ENCODE measurements at places on chromosomes 2 and 18. TPM values are rescaled to one million over a fixed set of nuclear protein-coding genes. Genes with fewer than 3 reads are reported as not detected.

IGFBP2 gene
- 188 TPM for total RNA-seq

DNA sequence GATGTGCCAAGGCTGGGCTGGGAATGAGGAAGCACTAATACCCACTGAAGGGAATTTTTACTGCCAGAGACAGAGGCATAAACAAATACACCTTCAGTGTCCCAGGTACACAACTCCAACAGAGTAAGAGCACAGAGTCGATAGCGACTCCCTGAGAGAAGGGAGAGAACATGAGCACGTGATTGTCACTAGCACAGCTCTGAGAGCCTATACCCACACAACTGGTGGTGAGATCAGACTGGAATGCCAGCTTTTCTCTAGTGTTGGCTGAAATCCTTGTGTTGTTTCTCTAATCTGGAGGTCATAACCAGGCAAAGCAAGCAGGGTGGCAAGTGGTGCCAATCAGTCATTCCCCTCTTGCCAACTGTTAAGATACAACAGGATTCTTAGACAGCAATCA, 377.2 kb downstream of the CNTNAP5 start:
- DNase-seq, result no peak

- DNase-seq, result no peak
Measured at GRCh38 chr2:176056406-176056805, 27.4 kb downstream of the EVX2 start.

KDSR gene
- total RNA-seq, result 41.8 TPM

DNA sequence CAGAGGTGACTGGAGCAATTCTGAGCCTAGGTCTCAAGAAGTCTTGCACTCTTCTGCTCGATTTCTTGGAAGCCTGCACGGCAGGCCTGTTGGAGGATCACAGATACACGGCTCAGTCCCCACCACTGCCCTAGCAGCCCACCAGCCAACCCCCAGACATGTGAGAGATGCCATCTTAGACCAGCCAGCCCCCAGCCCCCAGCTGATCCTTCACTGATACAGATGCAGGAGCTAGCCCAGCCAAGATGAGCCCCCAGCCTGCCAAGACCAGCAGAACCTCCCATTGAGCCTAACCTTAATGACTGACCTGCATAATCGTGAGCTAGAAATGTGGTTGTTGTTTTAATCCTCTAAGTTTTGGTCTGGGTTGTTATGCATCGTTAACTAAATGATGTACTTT, 47.5 kb downstream of the INHBB start:
- DNase-seq, result no peak

DNA sequence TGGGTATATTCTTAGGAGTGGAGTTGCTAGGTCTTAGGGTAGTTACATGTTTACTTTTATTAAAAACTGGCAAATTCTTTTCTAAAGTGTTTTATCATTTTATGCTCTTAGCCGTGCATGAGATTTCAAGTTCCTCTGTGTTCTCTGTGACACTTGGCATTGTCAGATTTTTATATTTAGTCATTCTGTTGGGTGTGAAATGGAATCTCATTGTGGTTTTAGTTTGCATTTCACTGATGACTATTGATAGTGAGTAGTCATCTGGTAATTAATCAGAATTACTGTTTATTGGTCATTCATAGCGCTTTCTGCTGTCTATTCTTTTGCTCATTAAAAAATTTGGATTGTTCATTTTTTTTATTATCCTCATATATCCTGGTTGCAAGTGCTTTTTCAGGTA, 34.1 kb downstream of the RAB3GAP1 start:
- no peak for DNase-seq

DNA sequence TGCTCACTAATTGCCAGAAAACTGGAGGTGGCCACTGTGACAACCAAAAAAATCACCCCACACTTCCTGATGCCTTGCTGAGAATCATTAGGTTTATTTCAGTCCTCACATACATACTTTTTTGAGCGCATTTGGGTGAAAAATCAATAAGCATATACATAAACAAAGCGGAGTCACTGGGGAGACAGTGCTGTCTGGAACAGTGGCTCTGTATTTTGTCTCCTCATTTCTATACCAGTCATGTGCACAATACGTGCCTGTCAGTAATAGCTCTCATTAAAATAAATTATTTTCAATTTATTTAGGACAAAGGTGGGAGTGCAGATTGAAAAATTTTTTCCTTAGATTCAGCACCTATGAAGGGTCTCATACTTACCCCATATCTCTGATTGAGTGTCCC, 48.2 kb downstream of the CXCR4 start:
- DNase-seq, result no peak

- DNase-seq, result no peak
Measured at GRCh38 chr2:105388971-105389381, 9.9 kb downstream of the FHL2 start.

- DNase-seq, result no peak
Measured at GRCh38 chr2:20067992-20068584, 16.7 kb upstream of the LAPTM4A start.

PNO1 gene
- 16.6 TPM for total RNA-seq

DNA sequence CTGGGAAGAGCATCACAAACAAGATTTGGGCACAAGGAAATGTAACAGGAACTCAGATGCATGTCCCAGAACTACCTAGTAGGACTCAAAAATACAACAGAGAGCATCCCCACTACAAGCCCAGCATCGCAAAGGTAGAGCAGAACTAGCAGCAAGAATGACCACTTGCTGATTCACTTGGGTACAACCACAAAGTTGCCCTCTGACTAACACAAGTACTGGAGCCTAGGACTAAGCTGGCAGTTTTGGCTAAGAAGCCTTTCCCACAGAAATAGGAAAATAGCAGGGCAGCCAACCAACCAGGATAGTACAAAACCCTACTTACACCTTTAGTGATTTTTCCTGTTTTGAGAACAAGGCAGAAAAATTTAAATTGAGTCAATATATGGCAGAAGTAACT, 193.8 kb downstream of the PAX3 start:
- DNase-seq, result no peak

GRCh38 chr2:44779793-44780192, 161.7 kb upstream of the SIX3 start:
- DNase-seq, result no peak

GRCh38 chr2:50613161-50613560, 418.8 kb downstream of the NRXN1 start:
- no peak for DNase-seq

TDRD15 gene
- 0.63 TPM for total RNA-seq

MROH2A gene
- total RNA-seq, result not detected

DNA sequence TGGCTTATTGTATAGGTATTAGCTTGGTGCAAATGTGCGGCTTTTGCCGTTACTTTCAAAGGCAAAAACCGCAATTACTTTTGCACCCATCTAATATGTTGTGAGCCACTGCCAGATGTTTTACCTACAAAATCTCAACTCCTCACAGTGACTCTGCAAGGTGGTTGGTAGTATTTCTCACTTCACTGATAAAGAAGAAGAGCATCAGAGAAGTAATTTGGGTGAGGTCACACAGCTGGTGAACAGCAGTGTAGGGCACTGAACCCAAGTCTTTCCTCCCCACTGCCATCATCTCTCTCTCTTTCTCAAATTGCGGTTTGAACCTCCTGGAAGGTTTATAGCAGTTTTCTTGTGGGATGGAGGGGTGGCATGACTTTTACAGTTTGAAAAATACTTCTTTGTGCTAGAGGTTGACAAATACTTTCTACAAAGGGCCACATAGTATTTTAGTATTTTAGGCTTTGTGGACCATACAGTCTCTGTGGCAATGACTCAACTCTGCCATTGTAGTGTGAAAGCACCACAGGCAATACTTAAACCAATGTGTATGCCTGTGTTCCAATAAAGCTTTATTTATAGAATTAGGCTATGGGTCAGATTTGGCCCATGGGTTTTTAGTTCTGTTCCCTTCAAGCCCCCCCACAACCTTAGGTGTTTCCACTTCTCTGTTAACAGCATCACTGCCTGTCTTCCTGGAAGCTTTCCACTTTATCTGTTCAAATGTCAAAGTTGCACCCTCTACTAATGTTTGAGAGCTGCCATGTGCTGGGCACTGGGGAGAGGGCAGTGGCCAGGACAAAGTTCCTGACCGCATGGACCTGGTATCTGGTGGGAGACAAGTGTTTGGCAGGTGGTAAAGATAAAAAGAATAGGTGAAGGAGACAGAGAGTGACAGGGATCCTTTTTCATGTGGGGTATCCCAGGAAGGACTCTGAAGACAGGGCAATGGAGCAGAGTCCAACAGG, 30.1 kb downstream of the FHOD3 start:
- DNase-seq, result peak; percentile 62

ADAM23 gene
- total RNA-seq, result 3.0 TPM

- no peak for DNase-seq
Measured at GRCh38 chr2:145777297-145777696, 1257.4 kb upstream of the ZEB2 start.

DNA sequence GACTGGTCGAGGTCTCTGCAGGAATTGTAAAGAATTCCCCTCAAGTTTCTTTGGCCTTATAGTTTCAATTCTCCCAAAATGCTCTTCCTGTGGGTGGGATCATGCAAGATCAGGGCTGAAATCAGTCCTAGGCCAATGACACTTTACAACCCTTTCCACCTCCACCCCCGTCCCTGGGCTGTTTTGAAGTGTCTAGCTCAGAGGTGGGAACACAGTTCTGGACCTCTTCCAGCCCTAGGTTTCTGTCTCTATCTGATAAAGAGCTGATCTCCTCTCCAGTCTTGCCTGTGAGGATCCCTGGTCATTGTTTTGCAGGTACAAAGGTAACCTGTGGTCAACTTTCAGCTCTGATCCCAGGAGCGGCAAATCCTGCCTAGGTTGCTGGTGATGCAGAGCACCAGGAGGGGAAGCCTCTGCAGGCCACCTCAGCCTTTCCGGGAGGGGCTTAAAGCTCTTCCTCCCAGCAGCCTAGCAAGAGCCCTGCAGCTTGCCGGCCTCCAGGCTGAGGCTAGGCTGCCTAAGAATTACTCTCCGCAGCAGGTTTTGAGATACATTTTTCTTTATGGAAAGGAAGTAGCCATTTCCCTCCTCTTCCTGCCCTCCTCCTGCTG, 69.8 kb upstream of the WIPF1 start:
- DNase-seq, result no peak

DNA sequence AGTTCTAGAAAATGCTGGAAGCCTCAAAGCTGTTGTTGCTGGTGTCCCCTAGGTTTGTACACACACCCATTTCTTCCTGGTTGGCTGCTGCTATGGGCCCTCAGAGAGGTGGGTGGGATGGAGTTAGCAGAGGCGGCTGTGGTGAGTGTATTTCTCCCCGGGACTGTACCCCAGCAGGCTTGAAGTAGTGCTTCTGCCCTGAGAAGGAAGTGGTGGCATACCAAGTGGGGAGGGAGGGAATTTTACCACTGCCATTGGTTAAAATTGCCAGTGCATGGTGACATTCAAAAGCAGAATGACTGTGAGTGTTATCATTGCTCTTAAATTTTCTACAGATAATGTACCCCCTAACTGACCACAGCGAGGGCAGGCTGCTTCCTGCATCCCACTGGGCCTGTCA, 125.6 kb upstream of the CAPN13 start:
- no peak for DNase-seq

CPO gene
- total RNA-seq, result 0.33 TPM

- DNase-seq, result no peak
Measured at GRCh38 chr2:85042330-85042729, 71.4 kb downstream of the KCMF1 start.

DNA sequence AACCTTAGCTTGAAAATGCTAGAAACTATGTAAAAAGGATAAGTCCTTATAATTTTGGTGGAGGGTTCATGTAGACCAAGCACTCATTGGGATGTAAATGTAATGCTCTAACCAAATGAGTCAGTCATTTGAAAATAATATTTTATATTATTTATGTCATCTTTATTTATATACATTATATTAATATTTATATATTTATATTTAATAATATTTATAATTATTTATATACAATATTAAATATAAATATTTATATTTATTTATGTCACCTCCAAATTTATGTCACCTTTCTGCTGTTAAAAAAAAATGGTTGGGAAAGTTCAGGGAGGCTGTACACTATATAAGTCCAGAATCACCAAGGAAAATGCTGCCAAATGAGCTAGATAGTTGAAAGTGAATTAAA, 254.3 kb downstream of the FIGN start:
- no peak for DNase-seq

- no peak for DNase-seq
Measured at GRCh38 chr18:70462078-70462439, 173.2 kb downstream of the SOCS6 start.

DNA sequence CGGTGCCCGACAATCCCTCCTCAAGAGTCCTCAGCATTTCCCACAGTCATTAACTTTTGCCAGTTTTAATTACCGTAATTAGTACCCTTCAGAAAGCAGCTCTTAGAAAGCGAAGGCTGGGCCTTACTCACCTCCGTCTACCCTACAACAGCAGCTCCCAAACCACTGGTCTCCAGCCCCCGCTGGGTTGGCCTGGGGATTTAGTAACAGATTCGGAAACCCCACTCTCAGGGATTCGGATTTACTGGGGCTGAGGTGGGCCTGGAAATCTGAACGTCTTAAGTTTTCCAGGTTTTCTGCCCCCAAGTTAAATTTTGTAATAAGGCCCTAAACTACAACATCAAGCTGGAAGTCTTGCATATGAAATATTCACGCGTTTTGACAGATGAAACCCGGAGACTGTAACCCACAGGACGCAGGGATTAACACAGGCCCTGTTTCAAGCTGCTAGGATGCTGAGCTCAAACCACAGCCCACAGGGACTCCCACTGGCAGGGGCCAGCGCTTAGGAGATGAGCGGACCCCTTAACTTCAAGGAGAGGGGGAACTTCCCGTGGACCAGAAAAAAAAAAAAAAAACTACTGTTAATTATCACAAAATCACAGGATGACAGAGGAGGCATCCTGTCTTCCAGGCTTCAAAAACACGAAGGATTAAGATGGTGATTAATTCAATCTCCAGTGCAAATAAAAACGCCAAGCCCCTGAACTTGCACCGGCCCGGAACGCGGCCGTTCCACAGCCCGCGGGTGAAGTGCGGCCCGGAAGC, 985 bp downstream of the ILKAP start:
- no peak for DNase-seq

DNA sequence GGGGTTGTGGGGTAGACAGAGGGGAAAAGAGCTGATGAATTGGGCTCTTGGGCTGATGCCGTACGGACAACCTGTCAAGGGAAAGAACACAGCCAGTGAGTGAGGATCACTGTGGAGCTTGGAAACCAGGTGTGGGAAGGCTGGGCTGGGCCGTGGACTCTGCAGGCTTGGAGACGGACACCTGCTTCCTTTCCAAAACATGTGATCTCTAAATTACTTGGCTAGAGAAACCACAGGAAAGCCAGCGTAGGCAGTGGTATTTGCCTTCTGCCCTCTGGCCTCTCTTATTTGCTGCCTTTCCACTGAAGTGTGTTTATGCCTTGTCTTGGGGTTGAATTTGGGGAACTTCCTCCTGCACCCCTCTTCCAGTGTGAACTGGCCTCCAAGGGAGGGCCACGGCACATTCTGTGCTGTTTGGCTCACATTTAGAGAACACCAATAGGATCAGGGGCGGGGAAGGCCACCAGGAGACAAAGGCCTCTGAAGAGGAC, 267.7 kb downstream of the PRKCE start:
- DNase-seq, result no peak

DLGAP1 gene
- total RNA-seq, result 1.4 TPM

DNA sequence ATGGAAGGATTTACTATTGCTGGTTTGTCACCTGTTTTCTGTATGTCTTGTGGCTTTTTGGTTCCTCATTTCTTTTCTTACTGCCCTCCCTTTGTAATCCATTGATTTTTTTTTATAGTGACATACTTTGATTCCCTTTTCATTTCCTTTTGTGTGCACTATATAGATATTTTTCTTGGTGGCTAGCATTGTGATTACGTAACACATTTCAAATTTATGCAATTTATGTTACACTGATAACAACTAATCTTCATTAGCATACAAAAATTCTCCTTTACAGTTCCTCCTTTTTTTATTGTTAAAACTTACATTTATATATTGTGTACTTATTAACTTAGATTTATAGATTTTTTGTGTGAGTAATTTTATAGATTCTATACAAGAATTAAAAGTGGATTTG, 80.6 kb downstream of the OTX1 start:
- DNase-seq, result no peak

IL37 gene
- total RNA-seq, result not detected
